Posterior cingulate gyrus (tissue), 11 donors: ENCODE measurements at places on chromosomes 2 and 18.
A peak's percentile ranks its signal among the peaks of the same experiment; 100 is the strongest.

DNA sequence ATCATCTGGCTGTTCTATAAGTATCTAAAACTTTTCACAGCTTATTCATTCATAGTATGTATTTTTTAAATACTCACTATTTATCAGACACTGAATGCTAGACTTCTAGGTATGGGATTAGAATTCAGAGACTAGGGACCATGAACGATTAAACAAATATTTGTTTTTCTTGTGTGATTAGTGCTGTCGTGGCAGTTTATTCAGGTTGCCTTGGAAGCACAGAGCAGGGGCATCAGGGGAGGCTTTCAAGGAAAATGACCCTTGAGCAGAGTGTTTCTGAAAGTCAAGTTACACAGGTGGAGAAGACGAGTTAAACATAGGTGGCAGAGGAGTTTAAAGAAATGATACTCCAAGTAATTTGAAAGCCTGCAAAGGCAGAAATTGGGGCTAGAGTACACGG lies 5.7 kb downstream of the SPOPL start:
- DNase-seq: no peak

GRCh38 chr2:178782236-178782635 lies 25.0 kb downstream of the TTN start:
- no peak for DNase-seq

GRCh38 chr2:105678346-105678745 lies 66.4 kb upstream of the NCK2 start:
- DNase-seq: no peak

DNA sequence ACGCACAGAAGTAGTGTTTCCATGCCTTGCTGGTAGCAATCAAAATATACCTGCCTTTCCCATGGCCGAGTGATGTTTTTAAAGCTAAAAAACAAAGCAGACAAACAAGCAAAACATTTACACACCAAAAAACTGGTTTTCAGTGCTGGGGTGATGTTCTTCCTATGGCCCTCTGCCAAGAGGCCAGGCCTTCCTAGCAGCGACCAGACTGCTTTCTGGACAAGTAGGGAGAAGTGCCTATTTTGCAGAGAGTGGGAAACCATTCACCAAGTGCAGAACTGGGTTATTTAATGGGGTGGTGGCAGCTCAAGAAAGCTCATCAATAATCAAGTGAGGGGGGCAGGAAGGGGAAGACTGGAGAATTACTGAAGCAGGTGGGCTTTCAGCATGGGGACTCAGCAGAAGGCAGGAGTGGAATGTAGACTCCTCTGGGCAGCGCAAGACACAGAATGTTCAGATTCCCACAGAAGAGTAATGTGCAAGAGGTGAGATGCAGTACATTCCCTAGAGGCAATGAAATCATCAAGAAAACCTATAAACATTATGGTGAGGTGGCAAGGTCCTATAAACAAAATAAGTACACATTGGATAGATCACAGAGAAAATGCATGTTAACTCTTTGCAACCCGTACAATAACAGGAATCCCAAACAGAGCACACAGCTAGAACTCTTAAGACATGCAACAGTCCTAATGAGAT lies 44.0 kb downstream of the CPO start:
- peak; percentile 17 for DNase-seq

DNA sequence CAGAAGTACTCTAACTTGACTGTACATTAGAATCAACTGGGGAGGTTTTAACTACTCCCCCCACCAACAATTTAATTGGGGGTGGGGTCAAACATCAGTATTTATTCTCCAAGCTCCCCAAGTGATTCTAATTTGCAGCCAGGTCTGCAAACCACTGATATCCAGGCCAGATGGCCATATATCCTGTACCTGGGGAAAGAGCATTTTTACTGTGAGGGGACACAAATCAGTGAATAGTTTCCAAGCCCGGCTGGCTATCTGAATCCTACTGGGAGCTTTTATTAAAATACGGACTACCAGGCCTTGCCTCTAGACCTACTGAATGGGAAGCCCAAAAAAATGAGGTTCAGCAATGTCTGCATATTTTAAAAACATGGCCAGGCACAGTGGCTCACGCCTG lies 88.5 kb downstream of the TCF4 start:
- no peak for DNase-seq

DNA sequence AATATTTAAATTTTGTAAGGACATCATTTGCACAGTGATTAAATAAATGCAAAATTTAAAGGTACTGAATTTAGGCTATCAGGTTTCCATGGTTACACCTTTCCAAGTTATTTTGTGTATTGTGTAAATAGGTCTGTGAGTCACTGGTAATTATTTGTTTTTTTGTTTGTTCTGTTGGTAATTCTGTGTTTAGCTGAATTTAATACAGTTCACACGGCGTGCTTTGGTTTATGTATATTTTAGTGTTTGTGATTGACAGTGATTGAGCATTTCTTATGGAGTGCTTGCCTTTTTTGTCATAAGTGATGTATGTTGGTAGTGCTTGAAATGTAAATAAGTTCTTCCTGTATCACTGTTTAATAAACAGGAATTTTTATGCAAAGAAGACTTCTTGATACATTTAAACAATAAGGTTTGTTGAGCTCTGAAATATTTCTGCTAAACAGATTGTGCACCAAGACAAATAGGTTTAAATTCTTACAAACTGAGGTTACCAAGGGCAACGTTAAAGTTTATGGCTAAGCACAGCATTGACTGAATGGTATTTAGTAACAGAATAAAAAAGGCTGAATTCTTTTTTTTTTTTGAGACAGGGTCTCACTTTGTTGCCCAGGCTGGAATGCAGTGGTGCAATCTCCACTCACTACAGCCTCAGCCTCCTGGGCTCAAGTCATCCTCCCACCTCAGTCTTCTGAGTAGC lies 38.3 kb upstream of the DLX1 start:
- DNase-seq: no peak

DNA sequence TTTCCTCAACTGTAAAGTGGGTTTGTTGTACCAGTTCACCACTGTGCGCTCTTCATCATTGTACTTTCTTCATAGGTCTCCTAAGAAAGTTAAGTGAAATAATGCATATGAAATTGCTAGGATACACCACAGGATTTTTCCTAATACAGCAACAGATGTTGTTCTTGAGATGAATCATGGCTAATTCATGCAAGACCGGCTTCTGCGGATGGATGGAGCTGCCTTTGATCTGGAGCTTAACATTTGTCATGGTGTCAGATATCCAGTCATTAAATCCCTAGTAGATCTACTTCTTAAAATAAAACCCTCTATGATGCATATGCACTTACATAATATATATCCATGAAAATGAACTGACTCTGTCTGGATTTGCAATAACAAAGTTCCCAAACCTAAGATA lies 114.1 kb downstream of the COL6A3 start:
- DNase-seq: no peak

DNA sequence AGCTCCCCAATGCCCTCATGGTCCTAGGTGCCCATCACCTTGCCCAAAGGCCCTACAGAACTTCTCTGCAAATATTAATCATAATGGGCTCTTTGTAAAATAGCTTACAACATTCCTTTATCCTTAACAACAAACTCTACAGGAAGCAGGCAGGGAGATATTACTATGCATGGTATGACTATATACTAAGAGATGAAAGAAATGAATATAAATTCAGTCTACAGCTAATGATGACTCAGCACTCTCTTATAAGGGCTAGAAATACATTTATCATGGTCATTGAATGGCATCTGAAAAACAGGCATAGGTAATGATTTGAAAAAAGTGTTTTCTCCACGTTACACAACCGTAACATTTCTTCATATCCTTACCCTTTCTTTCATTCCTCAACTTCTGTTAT lies 254.8 kb upstream of the DSEL start:
- no peak for DNase-seq

- DNase-seq: no peak
Observed at GRCh38 chr2:238970553-238971081, 122.7 kb downstream of the TWIST2 start.

DNA sequence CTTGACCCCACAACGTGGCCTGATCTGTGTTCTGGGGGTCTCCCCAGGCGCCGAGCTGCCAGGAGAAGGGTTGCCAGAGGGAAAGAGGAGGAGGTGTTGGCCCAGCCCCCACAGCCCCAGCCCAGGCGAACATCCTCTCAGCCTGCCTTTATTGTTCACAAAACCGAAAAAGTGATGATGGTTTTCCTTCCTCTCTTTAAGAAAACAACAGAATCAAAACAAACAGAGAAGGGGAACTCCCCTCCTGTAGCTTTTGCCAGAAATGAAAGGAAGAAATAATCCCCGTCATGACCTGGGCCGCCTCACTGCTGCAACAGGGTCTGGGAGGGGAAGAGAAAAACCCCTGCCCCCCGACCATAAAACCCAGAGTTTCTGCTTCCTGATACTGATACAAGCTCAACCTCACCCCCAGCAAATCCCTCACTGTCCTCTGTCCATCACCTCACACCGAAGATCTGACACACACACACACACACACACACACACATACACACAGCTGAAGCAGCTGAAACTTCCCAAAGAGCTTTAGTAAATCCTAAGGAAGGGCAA lies 52.0 kb downstream of the ZFP36L2 start:
- DNase-seq: no peak

DNA sequence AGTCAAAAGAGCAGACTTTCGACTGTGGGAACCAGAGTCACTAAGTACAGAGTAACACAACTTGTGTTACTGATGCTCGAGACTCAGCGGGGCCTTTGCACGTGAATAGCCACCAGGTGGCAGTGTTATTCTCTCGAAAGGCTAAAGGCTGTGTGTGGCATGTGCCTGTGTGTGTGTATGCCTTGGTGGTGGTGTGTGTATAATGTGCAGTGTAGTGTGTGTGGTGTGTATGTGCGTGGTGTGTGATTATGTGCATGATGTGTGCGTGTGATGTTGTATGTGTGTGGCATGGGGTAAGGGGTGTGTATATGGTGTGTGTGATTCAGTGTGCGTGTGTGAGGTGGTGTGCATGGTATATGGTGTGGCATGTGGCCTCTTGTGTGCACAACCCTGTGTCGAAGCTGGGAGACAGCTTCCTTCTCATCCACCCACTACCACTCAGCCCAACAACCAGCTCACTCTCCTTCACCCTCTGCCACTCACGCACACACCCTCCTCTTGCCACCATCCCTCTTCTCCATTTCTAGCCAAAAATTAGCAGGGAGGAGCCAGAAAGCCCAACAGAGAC lies 83.0 kb upstream of the ZNF532 start:
- peak; percentile 81 for DNase-seq

DNA sequence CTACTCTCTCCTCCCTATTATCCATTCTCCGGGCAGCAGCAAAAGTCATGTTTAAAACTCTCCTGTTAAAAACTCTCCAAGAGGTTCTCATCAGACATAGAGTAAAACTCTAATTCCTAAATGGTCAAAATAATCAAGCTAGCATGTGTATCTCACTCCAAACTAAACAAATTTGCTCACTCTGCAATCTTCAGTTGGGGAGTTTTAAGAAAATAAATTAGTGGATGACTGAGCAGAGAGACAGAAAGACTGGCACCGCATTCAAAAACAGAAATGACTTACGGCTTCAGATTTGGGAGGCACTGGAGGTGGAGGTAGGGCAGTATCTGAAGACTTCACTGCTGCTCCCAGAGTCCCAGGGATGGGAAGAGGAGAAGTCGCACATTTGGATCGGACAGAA lies 96.9 kb downstream of the MEP1B start:
- DNase-seq: no peak

- DNase-seq: no peak
Observed at GRCh38 chr2:43593254-43593653, 2.6 kb downstream of the THADA start.

GRCh38 chr18:31880186-31880898 lies 62.6 kb downstream of the TRAPPC8 start:
- no peak for DNase-seq

- DNase-seq: no peak
Observed at GRCh38 chr18:12803069-12803936, 80.7 kb downstream of the PTPN2 start.

- no peak for DNase-seq
Observed at GRCh38 chr2:191857259-191857805, 10.4 kb upstream of the CAVIN2 start.

DNA sequence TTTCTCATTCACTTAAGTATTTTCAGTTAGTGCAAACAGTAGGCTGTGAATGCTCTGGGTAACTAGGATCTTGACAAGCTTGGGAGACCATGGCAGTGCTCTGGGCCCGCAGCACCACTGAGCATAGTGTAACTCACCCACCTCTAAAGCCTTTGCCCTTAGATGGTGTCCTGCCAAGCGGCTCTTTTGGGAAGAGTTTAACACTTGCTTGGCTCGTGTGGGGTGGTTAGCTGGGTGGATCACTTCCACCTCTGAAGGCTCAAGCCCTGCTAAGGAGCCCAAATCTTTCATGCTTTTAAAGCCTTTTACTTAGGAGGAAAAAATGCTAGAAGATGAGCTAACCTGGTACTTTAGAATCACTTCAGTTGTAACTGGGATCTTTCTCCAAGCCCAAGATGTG lies 33.9 kb downstream of the PTPN18 start:
- no peak for DNase-seq
